ENCODE measurements at places on chromosomes 1 and 21.

DNA sequence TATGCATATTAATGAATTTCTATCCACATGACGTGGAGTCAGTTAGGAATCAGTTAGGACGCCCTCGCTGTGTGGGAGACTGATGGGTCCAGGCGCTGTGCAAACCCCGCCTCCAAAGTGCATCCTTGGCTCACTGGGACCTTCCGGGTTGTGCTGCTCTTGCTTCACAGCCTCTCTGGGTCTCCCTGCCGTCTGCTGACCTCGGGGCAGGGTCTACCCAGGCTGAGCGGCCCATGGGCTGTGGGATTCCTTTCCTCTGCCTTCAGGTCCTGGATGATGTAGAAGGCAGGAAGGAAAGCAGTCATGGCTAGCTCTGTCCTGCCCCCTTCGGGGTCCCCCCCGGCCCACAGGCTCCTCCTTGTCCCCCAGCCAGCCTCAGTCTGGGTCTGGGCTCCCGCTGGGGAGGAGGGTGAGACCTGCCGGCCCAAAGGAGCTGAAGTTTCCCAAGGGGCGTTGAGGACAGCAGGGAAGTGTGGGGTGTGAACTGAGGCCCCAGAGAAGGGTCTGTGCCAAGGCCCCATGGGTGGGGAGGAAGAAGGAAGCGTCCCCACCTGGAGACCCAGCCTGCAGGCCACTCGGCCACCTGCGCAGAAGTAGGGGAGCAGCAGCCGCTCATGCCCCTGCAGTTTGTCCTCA lies 24.6 kb upstream of the CDK11A start:
- no peak for DNase-seq

DNA sequence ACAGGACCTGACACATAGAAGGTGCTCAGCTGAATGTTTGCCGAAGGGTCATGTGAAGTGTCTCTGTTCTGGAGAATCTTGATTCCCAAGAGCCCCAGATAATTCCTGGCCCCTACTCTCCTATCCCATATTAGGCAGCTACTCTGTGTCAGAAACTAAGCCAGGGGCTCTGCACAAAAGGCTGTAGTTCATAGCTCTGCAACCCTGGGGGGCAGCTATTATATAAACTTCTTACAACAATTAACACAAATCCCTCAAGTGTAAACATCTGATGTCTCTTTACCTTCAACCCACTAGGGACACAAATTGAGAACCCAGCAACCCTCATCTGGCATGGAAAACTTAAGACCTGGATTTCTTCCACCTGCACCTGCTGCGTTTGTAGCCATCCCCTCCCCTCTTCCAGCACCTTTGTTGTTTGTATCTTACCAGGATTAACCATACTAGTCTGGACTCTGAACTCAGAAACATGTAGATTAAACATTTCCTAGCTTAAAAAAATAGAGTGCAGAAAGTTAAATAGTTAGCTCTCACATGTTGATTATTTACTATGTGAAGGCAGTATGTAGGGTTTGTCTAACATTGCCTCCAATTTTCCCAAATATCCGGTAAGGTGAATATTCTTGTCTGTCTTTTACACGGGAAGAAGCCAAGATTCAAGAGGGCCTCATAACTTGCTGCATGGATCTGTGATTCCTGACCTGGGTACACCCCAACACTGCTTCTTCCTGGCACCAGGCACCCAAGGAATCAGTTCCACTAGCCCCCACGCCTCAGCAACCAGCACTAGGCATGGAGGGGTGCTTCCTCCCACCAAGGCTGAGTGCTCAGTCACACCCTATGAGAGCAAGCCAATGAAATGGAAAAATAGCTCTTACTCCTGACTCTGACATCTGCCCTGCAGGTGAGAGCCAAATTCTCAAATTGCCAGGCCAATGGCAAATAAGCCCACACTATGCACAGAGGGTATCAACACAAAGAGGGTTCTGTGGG lies 220.7 kb upstream of the HOOK1 start:
- DNase-seq, result no peak

DNA sequence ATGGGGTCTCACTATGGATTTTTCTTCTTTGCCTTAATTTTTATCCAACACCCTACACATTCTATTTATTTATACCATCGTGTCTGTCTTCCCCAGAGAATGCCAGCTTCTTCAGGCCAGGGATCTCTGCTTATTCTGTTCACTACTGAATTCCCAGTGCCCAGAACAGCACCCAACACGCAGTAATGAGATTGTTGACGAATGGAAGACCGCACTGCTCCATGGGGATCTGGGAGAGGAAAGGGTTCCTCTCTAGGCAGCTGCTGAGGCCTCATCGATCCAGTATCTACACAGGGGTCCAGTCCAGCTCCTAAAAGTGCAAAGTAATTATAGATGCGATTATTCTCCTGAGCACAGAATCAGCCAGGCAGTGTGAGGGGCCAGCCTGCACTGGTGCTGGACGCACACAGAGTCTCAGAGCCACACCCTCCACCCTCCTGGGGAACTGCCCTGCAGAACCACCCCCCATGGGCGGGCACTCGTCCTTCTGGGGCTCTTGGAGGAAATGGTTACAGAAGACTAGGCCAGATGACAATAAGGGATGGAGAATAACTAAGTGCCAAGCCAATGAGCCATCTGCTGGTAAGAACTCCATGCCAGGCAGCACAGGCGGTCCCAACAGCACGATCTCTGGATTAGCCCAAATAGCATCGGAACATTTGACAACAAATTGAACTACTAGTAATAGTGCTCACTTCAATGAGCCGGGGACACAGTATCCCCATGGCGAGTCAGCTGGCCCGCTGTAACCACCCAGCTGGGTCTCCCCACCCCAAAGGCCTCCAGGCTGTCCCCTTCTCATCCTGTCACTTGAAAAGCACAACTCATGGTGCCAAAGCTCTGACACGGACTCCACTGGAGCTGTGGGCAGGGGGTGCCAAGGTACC lies 1.7 kb upstream of the PDE9A start:
- DNase-seq, result no peak

GRCh38 chr1:19123837-19124236 lies 86.2 kb downstream of the UBR4 start:
- DNase-seq, result no peak

DNA sequence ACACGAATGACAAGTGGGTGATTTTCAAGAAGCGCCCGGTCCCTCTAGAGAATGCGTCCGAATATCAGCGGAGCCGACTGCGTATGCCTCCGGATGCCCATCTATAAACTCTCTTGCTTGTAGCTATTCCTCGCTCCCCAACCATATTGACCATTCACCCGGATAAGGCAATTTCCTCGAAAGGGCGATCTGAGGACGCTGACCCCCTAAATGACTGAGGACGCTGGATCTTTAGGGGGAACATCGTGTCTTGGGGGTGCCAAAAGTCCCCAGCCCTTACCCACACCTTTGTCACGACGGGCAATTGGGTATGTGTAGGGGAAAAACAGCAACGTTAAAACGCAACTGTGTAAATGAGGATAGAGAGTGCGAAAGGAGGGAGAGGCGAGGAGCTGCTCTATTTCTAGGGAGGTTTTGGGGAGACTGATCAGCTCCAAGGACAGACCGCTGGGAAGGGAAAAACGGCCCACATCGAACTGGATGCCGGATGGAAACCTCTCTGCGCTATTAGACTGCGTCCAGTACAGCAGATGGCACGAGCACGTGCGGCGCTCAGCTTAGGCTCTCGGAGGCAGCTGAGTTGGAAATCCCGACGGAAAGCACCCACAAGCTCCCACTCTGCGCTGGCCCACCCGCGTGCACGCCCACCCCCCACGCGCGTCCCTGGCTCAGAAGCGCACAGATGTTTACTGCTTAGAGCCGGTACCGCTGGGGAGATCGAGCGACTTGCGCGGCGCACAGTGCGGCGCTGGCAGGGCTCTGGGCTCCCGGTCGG lies 2.9 kb upstream of the PRRX1 start:
- DNase-seq, result no peak

Data from neural crest cell (in vitro differentiated cells).